Stimulated activated CD4-positive, alpha-beta T cell treated with anti-CD3 and anti-CD28 coated beads, Interleukin-1b, Interleukin-23, amount 100 ng/mL, for 1 hour (primary cell): ENCODE measurements at places on chromosomes 4 and X.

- DNase-seq: no peak
Observed at GRCh38 chrX:136666088-136666487, 18.1 kb downstream of the CD40LG start.

DNA sequence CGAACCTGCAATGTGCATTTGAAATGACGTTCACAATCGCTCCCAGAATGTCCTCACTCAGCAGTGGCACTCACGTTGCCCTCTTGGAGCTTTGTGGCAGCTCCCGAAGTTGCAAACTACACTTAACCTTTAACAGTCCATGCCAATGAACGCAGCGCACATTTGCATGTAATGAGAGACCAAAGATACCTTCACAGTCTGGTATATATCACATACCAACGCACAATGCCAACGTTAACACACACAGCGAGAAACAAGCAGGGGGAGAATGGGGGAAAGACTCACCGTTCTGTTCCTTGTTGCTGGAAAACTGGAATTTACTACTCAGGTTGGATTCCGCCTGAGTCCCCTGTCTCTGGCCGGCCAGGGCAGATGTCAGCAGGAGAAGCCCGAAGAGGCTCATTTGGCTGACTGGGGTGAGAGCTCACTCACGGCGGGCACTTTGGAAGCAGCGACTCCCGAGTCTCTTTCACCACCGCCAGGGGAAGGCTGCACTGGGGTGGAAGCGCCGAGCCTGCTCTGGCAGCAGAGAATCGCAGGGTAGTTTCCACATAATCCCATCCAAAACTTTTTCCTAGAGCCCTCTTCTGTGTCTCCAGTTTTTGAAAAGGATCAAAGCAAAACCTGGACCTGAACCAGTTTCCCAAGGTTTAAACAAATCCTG is 966 bp downstream of the PDGFC start:
- no peak for DNase-seq

GRCh38 chr4:87574996-87575395 is 33.3 kb upstream of the DSPP start:
- DNase-seq: no peak

- no peak for DNase-seq
Observed at GRCh38 chr4:127643791-127644190, 11.0 kb downstream of the INTU start.

DNA sequence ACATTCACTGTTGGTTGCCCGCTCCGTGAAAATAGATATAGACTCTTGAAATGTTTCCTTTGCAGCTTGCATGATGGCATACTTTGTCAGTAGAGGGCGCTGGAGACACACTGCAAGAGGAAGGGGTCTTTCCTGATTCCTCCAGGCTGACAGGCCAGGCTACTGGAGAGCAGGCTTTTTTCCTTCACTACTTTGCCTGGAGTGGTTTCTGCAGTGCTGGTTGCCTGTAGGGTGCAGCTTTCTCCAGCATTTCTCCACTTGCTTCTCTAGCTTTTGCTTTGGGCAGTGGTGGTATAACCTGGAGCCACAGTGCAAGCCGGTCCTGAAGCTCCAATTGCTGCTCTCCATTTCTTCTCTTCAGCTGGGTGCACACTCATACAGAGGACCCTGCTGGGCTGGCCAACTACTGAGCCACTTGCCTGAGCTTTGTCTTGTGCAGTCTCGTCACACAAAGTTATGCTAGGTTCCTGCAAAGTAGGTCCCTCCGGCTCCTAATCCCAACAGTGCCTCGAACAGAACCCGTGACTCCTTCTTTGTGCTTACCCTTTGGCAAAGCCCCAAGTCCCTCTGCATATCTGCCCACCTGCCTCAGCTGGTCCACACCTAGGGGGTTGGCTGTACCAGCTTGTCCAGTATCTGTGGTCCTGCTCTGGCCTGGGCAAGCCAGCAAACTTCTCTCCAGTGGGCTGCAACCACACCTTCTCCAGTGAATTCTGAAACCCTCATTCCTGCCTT is 46.3 kb downstream of the RASSF6 start:
- DNase-seq: no peak

DNA sequence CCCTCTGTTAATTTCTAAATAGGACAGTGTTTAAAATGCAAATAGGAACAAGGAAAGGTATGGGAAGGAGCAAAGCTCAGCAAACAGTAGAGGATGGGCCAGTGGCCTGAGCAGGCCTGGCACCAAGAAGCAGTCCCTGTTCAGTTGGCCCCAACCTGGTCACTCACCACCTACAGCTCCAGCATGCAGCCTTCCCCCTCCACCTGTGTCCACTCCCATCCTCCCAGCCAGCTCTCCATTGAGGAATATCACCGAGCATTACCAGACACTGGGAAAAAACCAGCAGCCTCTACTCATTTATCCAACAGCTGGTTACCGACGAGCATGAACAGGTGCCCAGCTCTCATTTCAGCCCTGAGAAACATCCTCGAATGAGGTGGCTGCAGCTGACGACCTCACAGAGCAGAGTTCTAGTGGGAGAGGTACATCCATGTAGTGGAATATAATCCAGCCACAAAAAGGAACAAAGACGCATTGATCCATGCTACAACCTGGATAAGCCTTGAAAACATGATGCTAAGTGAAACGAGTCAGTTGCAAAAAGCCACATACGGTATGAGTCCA is 25.6 kb downstream of the CD99L2 start:
- DNase-seq: no peak

DNA sequence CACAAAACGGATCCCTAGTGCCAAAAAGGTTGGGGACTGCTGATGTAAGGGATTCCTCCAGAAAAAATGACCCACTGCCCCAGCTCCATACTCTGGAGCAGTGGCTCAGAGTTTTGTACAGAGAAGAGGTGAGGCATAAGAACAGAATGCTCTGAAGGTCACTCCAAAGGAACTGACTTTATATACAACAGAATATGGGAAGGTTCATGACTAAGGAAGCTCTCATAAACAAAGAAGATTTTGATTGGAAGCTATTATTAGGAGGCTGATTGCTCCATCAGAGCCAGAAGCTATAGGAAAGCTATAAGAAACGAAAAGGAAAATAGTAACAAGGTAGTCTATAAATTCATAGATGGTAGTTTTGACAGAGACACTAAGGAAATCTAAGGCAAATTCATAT is 203.1 kb downstream of the SLC7A11 start:
- DNase-seq: no peak

- no peak for DNase-seq
Observed at GRCh38 chr4:22910200-22910599, 217.5 kb downstream of the GBA3 start.

GRCh38 chrX:43718956-43719355 is 62.9 kb downstream of the MAOA start:
- DNase-seq: no peak

DNA sequence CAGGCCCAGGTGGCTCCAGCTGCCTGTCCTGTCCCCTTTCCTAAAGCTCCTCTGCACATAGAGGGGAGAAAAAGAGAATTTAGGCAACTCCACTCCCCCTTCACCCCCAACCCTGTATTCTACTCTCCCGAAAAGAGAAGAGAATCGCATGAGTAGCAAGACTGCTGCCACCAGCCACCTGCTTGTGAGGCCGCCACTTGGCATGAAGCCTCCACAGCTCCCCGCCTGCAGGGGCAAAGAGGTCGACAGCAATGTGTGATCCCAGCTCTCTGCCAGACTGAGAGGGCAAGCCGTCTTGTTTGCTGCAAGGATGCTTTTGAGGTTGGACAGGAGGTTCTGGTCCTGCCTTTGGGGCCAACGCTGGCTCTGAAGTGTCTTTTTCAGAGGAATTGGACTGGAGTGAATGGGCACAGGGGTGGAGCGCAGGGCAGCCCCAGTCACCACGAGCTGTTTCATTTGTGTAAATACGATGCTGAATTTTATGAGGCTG is 77.1 kb downstream of the STARD8 start:
- no peak for DNase-seq

GRCh38 chrX:54357414-54358377 is at the start of gene WNK3:
Gene WNK3, minus strand, starts transcription at chrX:54358046.
- DNase-seq: no peak

DNA sequence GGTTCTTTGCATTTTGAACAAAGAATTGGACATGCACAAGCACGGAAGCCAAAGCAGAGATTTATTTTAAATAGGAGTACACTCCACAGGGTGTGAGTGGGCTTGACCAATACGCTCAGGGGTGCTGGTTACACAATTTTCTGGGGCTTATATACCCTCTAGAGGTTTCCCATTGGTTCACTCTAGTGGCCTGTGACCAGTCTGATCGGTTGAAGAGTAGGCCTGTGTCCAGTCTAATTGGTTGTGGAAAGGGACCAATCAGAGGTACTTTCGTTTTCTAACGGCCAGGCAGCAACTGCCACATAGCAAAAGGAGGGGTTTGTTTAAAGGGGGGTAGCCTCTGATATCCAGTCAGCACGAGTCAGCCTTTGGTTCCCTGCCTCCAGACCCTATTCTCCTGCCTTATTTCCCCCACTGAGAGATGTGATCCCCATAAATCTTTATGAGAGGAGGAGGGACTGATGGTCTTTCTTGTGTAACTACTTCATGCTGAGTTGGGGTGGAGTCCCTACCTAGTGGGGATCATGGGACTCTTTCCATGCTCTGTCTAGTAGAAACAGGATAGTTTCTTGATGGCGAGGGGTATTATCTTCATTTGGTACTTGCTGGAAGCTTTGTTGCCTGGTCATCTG is 11.3 kb upstream of the AREG start:
- no peak for DNase-seq

DNA sequence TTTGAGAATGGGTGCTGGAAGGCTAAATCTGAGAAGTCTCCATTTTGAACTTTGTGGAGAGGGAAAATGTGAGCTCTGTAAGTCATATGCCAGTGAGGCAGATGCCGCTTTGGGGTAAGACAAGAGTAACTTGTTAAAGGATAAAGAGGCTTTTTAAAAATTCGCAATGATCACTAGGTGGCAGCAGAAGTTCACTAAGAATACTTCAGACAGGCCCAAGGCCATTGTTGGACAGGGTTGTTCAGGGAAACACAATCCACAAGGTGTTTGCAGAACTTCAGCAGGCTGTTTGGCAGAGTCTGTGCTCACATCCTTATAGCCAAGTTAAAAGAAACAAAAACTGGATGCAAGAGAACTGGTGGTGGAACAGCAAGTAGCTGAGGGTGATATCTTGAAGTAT is 13.7 kb upstream of the PIGA start:
- DNase-seq: no peak

- DNase-seq: no peak
Observed at GRCh38 chrX:149453030-149453429, 52.1 kb downstream of the IDS start.

DNA sequence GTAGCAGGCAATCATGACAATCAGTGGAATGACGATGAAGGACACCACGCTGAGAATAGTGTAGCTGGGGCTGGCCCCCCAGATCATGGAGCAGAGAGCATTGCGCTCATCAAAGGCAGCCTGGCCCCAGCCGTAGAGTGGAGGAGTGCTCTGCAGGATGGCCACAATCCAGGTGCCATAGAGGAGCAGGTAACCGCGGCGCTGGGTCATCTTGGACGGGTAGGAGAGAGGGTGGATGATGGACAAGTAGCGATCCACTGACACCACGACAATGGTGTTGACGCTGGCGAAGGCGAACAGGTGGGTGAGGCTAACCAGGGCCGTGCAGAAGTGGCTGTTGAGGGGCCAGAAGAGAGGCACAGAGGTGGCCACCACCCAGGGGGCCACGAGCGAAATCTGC is 2.8 kb downstream of the GPR101 start:
- no peak for DNase-seq

- DNase-seq: no peak
Observed at GRCh38 chr4:34845926-34846325, 1398.4 kb downstream of the ARAP2 start.

DNA sequence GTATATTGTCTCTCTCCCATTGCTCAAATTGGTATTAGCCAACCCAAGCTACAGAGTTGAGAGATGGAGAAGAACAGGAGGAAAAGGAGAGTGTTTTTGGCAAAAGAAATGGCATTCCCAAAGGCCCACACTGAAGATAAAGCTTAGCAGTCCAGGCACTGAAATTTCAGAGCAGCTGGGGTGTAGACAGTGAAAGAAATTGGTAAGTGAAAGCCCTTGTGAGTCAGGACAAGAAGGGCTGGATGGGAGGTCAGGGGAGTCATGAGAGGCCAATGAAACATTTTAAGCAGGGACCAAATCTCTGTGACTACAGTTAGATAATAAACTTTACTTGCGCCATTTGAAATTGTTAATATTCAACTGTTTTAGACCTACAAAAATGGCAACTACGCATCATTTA is 177.7 kb downstream of the ADAMTS3 start:
- DNase-seq: no peak
